ENCODE measurements at places on chromosomes 1 and 21.

DNA sequence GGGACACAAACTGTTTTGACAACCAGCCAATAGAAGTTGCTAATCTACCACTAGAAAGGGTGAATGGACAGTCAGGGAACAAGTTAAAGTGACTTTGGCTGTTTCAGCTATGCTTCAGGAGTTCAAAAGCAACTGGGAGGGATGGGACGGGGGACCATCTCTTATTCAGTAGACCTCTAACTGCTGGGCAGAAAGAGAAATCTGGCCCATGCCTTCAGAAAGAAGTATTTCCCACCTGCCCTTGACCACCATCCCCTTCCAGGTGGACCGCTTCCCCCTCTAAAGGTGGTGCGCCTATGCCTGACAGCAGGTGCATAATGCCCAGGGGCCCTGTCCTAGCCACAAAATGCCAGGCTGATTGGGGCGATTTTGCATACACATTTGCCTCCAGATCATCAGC, 5.2 kb downstream of the ITPKB start:
- DNase-seq = no peak

GRCh38 chr1:151475175-151475574, 15.9 kb upstream of the POGZ start:
- no peak for DNase-seq

DNA sequence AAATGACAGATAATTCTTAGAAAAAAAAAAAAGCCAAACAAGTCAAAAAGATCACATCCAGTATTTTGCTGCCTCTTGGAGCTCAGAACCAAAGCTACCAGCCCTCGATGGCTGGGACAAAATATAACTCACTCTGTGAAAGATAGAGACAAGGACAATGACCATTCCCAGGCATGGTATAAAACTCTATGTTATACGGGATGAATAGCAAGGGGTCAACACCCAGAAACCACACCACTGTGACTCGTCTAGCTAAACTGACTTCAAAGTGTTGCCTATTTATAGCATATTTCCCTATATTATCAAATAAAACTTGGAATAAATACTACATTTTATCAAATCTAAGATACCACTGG, 10.1 kb downstream of the TMEM63A start:
- DNase-seq = no peak

DNA sequence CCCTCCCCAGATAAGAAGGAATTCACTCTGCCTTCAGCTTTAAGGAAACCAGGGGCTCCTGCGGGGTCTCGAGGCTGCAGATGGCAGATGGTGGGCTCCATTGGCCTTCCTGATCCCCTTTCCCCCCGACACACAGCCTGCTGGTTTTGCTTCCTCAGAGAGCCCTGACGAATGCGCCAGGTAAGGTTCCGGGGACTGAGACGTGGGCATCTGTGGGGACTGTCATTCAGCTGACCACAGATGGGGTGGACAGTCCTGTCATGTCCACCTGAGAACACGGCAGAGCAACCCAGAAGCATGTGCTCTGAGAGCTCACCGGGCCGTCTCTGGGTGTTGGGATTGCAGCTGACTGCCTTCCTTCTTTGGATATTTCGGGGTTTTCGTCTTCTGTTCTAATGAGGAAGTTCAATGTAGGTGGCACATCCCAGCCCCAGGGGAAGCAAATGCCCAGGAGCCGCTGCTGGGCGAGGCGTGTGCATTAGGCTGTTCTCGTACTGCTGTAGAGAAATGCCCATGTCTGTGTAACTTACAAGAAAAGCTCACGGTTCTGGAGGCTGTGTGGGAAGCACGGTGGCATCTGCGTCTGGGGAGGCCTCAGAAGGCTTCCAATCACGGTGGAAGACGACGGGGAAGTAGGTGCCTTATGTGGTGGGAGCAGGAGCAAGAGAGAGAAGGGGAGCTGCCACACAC, 22.6 kb upstream of the TTC34 start:
- DNase-seq = no peak

DNA sequence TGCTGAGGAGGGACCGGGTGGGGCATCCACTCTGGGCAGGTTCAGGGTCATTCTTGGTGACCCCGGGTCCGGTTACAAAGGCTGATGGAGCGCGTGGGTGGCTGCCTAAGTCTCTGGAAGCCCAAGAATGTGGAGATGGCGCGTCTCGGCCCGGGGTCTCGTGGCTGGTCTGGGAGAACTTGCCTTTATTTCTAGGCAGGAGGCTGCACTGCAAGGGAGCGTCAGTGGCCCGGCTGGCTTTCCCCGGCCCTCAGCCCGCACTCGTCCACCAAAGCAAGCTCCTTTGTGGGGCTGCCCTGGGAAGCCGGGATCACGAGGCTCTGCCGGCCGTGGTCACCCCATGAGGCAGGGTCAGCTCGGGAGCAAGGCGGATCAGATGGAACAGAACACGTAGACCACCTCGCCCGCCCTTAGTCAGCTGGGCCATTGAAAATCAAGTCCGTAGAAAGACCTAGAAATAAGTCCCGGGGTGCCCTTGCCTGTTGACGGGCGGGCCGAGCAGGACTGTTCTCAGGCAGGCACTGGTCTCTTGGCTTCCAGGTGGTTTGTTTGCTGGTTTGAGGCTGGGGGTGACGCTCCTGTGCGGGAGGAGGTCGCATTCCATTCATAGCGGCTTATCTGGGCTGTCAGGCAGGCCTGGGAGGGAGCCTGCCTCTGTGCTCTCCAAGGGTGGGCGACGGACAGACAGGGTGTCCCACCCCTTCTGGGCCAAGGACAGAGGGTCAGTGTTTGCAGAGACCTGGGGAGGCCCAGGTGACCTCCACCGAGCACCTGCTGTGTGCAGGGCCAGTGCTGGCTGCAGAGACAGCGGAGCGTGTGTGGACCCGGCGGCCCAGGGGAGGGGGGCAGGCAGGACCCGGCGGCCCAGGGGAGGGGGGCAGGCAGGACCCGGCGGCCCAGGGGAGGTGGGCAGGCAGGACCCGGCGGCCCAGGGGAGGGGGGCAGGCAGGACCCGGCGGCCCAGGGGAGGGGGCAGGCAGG, 25.8 kb downstream of the COL18A1 start:
- DNase-seq = peak; percentile 9

GRCh38 chr1:230268371-230269170, 157.6 kb downstream of the PGBD5 start:
- peak; percentile 76 for DNase-seq

- DNase-seq = peak; percentile 7
Measured at GRCh38 chr1:185096531-185096930, 51.2 kb downstream of the RNF2 start.

GRCh38 chr21:38611277-38611676, 113.0 kb upstream of the ERG start:
- no peak for DNase-seq

DNA sequence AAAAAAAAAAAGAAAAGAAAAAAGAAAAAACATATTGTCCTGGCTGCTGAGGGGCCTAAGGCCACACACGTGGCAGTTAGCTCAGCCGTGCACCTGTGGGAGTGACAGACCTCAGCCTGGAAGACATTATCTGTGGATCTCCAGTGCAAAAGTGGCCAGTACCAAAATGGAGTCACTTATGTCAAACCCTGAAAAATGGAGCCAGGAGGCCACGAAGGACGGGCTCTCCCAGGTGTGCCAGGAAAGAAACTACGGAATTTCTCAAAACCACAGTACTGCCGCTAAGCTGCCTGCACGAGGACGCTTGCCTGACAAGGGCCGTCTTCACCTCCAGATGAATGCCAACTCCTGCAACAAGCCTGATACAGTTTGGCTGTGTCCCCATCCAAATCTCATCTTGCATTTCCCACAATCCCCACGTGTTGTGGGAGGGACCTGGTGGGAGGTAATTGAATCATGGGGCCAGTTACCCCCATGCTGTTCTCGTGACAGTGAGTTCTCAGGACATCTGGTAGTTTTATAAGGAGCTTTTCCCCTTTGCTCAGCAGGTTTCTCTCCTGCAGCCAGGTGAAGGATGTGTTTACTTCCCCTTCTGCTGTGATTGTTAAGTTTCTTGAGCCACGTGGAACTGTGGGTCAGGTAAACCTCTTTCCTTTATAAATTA, 5.3 kb upstream of the MIB2 start:
- no peak for DNase-seq

- no peak for DNase-seq
Measured at GRCh38 chr21:42081138-42081537, 10.0 kb downstream of the UMODL1 start.

- no peak for DNase-seq
Measured at GRCh38 chr1:182340233-182341058, 51.1 kb downstream of the GLUL start.

GRCh38 chr1:1092149-1092855, 18.2 kb upstream of the RNF223 start:
- DNase-seq = no peak

DNA sequence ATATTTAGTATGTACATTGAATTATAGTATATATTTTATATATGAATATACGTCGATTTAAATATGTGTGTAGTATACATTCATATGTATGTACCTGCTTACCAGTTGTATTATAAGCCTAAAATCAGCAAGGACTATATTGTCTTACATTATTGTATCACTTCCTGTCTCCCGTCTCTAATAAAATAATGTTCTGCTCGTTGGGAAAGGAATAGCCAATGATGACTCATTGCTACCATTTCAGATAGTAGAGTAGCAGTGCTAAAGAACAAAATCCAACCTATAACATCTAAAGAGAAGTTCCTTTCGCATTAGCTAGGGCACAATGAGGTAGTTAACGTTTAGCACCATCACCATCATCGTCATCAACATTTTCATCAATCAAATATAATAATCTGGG, 39.9 kb upstream of the SMYD2 start:
- no peak for DNase-seq

DNA sequence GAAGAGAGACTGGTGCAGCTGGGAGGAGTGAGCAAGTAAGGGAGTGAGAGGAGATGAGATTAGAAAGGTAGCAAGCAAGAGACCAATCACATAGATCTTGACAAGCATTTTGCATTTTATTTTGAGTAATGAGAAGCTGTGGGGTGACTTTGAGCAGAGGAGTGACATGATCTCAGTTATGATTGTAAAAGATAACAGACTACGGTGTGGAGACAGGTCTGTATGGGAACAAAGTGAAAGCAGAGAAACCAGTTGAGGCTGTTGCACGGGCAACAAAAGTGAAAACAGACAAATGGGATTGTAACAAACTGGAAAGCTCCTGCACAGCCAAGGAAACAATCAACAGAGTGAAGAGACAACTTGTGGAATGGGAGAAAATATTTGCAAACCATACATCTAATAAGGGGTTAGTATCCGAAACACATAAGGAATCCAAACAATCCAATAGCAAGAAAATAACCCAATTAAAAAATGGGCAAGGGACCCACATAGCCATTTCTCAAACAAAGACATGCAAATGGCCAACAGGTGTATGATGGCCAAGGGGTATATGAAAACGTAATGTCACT, 68.4 kb downstream of the SNRPE start:
- no peak for DNase-seq

DNA sequence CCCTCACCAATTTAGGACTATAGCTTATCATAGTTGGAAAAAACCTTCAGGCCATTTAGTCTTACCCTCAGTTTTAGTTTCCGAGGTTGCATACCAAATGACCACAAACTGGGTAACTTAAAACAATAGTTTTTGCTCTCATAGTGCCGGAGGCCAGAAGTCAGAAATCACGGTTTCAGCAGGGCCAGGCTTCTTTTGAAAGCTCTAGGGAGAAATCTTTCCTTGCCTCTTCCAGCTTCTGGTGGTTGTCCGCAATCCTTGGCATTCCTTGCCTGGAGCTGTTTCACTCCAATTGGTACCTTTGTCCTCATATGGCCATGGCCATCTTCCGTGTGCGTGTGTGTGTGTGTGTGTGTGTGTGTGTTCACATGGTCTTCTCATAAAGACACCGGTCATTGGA, 12.4 kb upstream of the PLXNA2 start:
- no peak for DNase-seq

- DNase-seq = no peak
Measured at GRCh38 chr1:23099171-23099536, 69.5 kb downstream of the LUZP1 start.

DNA sequence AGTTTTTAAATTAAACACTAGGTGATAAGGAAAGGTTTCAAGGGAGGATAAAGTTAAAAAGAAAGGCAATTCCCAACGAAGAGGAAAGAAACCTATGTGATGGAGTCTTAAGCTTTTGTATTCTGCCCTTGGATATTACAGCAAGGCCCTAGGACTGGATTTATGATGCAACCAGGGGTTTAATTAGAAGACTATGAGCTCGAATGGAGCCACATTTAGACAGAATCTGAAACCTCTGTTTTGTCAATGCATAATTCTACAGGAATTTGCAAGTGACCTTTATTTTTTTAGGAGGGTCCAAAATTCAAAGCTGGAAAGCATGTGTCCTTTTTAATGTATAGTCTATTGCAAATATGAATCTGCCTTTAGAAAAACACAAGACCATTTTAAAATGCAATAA, 37.9 kb downstream of the TGFB2 start:
- DNase-seq = no peak

DNA sequence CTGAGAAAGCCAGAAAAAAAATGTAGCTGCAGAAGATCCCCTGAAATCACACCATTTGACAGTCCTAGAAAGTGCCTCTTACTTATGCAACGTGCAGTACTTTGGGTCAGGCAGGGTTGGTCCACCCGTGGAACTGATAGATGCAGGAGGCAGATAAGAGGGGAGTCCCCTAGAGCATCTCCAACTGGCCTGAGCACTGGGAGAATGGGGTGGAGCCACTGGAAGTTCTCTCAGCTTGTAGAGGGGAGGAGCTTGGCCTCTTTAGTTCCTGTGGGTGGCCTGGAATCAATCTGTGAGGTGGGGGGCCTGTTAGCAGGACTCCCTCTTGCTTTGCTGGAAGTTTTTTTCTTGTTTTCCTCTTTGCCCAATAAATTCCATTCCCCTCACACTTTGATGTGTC, 335.7 kb upstream of the NCAM2 start:
- peak; percentile 16 for DNase-seq

GRCh38 chr1:61132645-61133334, 50.4 kb downstream of the NFIA start:
- peak; percentile 32 for DNase-seq

DNA sequence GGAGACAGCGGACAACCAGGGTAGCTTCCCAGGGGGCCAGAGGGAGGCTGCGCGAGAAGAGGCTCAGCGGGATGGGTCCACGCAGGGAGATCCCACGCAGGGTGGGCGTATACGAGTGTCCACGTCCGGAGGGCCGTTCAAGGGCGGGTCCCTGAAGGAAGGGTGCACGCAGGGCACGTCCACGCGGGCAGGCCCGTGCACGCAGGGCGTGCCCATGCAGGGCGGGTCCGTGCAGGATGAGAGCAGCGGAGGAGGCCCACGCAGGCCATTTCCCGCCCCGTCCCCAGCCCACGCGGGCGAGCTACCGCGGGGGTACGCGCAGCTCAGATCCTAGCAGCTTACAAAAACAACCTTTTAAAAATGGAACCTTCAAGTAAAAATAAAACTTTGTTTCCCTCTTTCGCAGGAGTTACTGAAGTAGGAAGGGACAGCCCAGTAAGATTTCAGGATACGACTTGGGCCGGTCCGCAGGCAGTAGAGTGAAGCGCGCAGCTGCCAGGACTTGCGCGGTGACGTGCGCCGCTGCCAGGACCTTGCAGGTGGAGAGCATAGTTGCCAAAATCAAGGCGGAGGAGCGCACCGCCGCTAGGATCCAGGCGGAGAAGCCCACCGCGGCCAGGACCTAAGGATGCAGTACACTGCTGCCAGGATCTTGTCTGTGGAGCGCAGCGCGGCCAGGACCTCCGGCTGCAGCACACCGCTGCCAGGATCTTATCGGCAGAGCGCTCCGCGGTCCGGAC, 416 bp upstream of the RNF187 start:
- peak; percentile 86 for DNase-seq
